Activated naive CD8-positive, alpha-beta T cell treated with anti-CD3 and anti-CD28 coated beads for 36 hours (primary cell): ENCODE measurements at places on chromosomes 6 and 20. TPM values are rescaled to one million over a fixed set of nuclear protein-coding genes. Genes with fewer than 3 reads are reported as not detected.

DNA sequence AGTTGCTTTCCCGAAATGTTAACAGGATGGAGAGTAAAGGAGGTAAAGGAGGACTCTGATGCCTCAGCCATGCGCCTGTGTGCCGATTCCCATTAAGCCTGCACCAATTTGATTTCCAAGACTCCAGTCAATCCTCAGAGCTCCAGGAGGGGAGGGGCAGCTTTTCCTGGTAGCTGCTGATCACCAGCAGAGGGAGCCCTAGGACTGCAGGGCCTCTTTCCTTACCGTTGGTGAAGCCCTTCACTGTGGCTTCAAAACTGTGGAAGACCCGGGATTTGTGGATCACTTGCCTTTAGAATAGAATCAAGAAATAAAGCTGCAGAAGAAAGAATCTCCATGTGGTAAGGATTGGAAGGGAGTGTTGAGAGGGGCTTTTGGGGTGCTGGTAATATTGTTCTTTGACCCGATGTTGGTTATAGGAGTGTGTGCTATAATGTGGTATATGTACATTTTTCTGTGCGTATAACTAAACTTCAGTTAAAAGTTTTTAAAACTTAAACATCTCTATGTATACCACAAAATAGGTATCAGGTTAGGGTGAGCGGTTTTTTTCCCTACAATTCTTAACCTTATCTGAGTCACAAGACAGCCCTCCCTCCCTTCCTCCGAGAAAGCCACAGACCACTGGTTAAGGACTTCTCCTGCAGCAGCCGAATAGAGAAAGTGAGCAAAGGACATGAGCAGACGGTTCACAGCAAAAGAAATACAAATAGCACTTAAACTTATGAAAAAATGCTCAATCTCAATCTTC lies 6.9 kb upstream of the OSER1 start:
- peak; percentile 56 for DNase-seq

Gene BLTP3A
- total RNA-seq: 19.6 TPM

Gene CYP24A1
- not detected for total RNA-seq

- no peak for DNase-seq
These were observed 770.5 kb upstream of the FLRT3 start for GRCh38 chr20:15107931-15108330.

DNA sequence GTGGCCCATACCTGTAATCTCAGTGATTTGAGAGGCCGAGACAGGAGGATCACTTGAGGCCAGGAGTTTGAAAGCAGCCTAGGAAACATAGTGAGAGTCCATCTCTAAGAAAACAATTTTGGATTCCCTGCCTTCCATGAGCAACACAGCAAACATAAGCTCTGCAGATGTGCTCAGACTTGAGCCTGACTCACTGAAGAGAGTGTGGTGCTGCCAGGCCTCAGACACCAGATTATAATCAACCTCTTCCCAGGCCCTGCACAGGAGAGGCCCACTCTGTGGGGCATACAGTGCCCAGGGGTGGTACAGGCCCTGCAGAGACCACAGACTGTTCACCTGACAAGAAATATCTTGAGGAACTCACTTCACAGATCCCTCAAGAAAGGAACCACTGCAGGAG lies 19.9 kb downstream of the HLA-DPB1 start:
- no peak for DNase-seq

GRCh38 chr6:63352544-63353285 lies 32.9 kb upstream of the LGSN start:
- no peak for DNase-seq

Gene VTA1
- 69.5 TPM for total RNA-seq

Gene BPIFB6
- not detected for total RNA-seq

Gene CLPSL1
- total RNA-seq: not detected

Gene FAM217A
- not detected for total RNA-seq

Gene WFDC5
- total RNA-seq: not detected

Gene GID8
- 48.5 TPM for total RNA-seq

Gene STMND1
- not detected for total RNA-seq
